Activated gamma-delta T cell (primary cell): ENCODE measurements at places on chromosomes 2 and 18.

DNA sequence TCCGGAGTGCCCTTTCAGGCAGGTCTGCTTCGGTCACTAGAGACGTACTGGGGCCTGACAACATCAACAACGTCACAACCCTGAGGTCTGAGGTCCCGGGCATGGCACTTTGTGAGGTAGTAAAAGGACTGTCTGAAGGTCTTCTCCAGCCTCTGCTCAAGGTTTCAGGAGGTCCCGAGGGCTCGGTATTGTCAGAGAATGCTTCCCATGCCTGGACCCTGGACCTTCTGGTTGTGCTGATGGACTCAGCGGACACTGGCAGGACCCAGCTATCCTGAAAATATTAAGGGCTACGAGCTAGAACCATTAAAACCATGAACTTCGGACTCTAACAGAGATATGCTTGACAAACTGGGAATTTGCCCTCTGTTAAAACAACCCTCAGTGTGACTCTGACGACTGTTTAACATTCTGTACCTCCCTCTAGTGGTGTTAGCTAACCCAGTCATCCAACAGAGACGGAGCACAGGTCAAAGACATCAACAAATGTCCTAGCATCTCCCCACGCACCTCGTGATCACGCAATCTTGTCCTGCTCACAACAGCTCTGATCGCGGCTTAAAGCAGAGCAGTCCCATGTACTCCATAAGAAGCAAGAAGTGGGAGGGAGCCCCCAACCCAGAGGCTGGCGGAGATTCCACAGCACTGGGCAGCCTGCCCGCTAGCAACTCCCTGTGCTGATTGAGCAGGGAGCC, 96.5 kb downstream of the CCDC93 start:
- DNase-seq = no peak

DNA sequence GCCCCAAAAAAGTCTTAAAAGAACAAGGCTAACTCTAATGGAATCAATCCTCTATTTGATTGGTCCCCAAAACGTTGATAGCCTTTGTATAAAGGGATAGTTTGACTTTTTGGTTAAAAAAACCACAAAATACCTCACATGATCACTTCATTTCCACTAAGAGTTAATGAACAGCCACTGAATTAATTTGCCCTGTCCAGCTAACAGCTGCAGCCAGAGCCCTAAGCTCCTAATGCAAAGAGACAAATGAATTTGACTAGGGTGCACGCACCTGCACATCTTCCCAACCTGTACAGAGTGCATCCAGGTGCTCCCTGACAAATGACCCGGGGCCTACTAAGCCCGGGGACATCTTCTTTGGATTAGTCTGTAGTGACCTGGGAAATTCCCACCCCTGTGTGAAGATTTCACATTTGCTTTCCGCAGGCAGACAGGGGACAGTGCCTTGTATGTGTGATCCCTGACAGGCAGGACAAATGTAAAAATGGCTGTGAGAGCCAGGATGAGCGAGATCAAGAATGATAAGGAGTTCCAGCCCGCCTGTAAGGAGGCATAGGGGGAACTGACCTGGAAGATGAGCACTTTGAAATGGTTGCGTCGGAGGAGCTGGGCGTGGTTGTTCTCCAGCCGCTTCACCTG, 893 bp downstream of the CAVIN2 start:
- DNase-seq = no peak

- no peak for DNase-seq
Measured at GRCh38 chr2:108594982-108595464, 60.8 kb downstream of the LIMS1 start.

GRCh38 chr2:241109210-241110088, 7.4 kb upstream of the MTERF4 start:
- DNase-seq = no peak

DNA sequence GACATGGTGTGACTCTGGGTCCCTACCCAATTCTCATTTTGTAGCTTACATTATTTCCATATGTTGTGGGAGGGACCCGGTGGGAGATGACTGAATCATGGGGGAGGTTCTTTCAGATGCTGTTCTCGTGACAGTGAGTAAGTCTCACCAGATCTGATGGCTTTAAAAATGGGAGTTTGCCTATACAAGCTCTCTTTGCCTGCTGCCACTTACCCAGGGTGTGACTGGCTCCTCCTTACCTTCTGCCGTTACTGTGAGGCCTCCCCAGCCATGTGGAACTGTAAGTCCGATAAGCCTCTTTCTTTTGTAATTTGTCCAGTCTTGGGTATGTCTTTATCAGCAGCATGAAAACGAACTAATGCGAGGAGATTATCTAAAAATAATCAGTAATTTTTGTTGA, 1683.2 kb upstream of the SLC39A10 start:
- no peak for DNase-seq

DNA sequence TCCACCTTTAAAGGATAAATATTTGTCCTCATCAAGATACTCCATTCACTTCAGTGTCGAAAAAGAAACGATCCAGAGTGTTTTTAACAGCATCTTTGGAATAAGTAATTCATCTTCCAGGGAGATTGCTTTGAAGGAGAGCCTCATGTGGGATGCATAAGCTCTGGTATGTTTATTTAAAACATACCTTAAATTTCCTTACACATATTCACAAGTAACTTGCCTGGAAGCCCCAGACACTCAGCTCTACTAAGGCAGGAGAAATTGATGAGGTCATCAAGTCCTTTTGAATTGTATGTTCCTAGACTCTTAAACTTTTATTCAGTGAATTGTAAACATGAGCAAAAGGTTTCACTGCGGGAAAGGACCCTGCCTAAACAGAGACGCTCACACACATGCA, 103.0 kb downstream of the CDK15 start:
- no peak for DNase-seq

GRCh38 chr2:217283460-217283859, 423.6 kb upstream of the TNP1 start:
- DNase-seq = no peak

DNA sequence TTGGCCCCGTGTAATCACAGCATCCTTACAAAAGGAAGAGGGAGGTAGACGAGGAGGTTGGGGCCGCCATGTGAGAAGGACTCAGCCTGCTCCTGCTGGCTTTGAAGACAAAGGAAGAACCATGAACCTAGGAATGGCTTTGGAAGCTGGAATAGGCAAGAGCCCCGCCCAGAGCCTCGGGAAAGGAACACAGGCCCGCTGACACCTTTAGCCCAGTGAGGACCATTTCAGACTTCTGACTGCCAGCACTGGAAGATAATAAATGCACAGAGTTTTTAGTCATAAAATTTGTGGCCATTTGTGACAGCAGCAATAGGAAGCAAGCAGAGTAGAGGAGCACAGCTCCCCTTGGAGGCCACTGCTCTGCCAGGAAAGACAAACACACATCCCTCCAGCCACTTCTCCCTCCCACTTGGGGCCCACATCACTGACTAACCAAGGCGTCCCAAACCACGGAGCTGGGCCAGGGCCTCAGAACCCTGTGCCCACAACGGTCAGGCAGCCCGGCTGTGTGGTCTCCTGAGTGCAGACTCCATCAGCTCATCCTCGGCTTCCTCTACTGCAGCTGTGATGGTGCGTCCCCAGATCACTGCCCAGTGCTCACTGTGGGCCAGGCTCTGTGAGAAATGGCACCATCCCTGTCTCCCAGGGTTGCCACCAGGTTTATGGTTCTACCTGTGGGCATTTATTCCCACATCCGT, 39.7 kb downstream of the TFCP2L1 start:
- no peak for DNase-seq

- DNase-seq = no peak
Measured at GRCh38 chr18:75784390-75784789, 356.9 kb upstream of the SMIM21 start.

- no peak for DNase-seq
Measured at GRCh38 chr18:80127635-80128034, 18.6 kb downstream of the ADNP2 start.

- no peak for DNase-seq
Measured at GRCh38 chr2:100757621-100758394, 62.1 kb upstream of the NPAS2 start.

- DNase-seq = no peak
Measured at GRCh38 chr2:121021685-121022084, 263.3 kb downstream of the TFCP2L1 start.
